Peyer's patch (tissue), 4 donors: ENCODE measurements at places on chromosomes 4 and X.
A peak's percentile ranks its signal among the peaks of the same experiment; 100 is the strongest.

DNA sequence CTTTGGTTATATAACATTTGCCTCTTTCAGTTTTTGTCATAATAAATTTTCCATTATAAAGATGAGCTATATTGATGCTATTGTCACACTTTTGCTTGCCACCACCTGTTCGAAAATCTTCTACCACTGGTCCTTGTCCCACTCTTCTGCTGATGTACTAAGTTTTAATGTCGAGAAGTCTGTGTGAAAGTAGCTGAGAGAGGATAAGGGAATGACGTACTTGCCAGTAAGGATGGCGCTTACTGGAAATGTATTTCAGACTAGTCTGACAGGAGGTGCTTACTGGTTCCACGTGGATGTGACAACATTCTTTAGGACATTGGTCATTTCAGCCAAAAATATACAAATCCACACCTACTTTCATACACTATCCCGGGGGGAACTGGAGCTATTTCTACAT lies 132.7 kb upstream of the NR3C2 start:
- H3K36me3 ChIP-seq, result no peaks in the 10 kb centered on the region
- H3K27ac ChIP-seq, result no peak overlapping the region
- no peaks in the 10 kb centered on the region for H3K27me3 ChIP-seq
- DNase-seq, result no peak
- no peaks in the 10 kb centered on the region for H3K4me1 ChIP-seq
- no peak overlapping the region for H3K4me3 ChIP-seq

GRCh38 chrX:96843566-96843965 lies 40.1 kb upstream of the RPA4 start:
- H3K4me1 ChIP-seq, result no peaks in the 10 kb centered on the region
- no peak overlapping the region for H3K27ac ChIP-seq
- no peaks in the 10 kb centered on the region for H3K36me3 ChIP-seq
- DNase-seq, result no peak
- H3K4me3 ChIP-seq, result no peak overlapping the region
- H3K27me3 ChIP-seq, result no peaks in the 10 kb centered on the region

DNA sequence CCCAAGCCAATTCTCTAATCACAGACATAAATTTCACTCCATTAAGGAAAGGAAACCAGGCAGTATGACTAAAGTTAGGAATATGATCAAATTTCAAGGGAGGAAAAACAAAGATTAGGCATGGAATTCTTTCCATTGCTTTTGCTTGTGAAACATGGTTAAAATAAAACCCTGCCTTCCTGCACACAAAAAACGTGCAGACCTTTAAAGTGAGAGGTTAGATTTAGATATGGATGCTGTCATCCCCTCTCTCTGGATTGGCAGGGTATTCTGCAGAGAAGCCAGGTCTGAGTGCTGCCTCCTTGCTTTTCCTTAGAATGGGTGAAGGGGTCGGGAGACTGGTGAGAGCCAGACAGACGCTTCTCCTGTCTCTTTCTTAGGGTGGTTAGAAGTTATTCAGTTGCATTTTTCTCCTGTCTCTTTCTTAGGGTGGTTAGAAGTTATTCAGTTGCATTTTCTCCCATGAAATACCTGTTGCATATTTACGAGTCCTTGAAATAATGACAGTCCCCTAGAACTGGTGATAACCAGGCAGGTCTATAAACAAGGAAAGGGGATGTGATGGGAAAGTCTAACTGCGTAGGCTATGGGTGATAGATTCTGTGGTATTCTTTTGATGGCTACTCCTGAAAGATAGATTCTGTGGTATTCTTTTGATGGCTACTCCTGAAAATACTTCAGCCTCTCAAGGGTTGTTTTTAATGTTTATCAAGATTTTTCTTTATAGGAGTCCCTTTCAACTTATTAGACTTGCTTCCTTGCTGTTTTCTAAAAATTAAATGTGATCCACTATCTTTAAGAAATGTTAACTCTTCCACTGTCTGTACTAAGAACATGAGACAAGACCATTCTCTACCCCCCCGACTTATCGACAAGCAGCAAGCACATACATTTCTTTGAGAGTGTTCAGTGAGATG lies 163.6 kb downstream of the SPRY1 start:
- no peak overlapping the region for H3K27ac ChIP-seq
- no peaks in the 10 kb centered on the region for H3K36me3 ChIP-seq
- no peaks in the 10 kb centered on the region for H3K27me3 ChIP-seq
- H3K4me1 ChIP-seq, result peaks cover 4% of the 10 kb centered on the region

- peaks cover 3% of the 10 kb centered on the region for H3K4me1 ChIP-seq
- no peak overlapping the region for H3K4me3 ChIP-seq
- no peaks in the 10 kb centered on the region for H3K27me3 ChIP-seq
- H3K36me3 ChIP-seq, result no peaks in the 10 kb centered on the region
- H3K27ac ChIP-seq, result no peak overlapping the region
- DNase-seq, result no peak
Observed at GRCh38 chr4:6733358-6734164, 17.6 kb downstream of the BLOC1S4 start.

GRCh38 chr4:123405267-123405865 lies 8.8 kb downstream of the SPRY1 start:
- H3K36me3 ChIP-seq, result no peaks in the 10 kb centered on the region
- H3K4me3 ChIP-seq, result peak overlapping the region; percentile 17
- no peak for DNase-seq

- H3K27me3 ChIP-seq, result no peaks in the 10 kb centered on the region
- H3K4me3 ChIP-seq, result no peak overlapping the region
- H3K27ac ChIP-seq, result no peak overlapping the region
- no peaks in the 10 kb centered on the region for H3K36me3 ChIP-seq
Observed at GRCh38 chr4:16090096-16090705, 6.4 kb upstream of the PROM1 start.

- no peaks in the 10 kb centered on the region for H3K36me3 ChIP-seq
- H3K27me3 ChIP-seq, result no peaks in the 10 kb centered on the region
- H3K4me1 ChIP-seq, result no peaks in the 10 kb centered on the region
- no peak for DNase-seq
- no peak overlapping the region for H3K4me3 ChIP-seq
Observed at GRCh38 chr4:138696058-138696457, 319.5 kb upstream of the NOCT start.

DNA sequence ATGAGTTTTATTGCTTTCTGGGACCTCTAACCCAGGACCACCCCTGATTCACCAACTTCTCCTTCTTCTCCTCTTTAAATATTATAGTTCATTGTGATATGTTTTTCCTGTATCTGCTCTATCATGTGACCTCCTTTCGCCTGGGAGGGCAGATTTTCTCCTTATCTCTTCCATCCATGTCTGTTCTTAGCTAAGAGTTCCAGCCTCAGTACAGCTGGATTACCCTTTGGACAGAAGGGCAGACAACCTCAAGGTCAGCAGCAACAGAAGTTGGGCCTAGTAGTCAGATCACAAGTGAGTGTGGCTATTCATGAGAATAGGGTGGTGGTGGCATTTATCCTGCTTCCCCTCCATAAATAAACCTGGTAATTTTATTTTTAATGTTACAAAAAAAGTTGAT lies 5.7 kb upstream of the XK start:
- no peak for DNase-seq
- no peaks in the 10 kb centered on the region for H3K4me1 ChIP-seq
- H3K27me3 ChIP-seq, result no peaks in the 10 kb centered on the region
- no peak overlapping the region for H3K4me3 ChIP-seq
- H3K27ac ChIP-seq, result no peak overlapping the region

DNA sequence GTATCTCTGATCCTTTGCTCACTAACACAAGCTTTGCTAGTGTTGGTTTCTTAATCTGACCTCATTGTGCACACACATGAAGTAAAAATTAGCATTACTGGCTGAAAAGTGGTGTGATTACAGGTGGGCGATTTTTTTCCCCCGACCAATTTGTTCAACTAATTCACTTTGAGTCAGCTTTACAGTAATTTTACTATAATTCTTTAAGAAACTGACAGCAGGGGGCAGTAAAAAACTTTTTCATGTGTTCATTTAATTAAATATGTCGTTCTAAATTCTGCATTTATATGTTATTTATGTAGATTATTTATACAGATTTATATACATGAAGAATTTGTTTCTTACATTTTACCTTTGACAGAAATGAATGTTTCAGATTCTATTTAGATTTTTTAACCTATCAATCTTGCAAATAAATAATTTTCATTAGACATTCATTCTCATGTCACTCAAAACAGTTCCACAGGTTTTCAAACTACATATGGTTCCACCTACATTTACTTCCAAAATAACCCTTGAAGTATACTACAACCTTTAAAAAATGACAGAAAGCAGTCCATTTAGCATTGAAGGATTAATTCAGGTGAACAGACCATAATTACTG lies 17.5 kb downstream of the PALLD start:
- H3K36me3 ChIP-seq, result no peaks in the 10 kb centered on the region
- DNase-seq, result no peak
- H3K27me3 ChIP-seq, result no peaks in the 10 kb centered on the region
- H3K4me1 ChIP-seq, result no peaks in the 10 kb centered on the region
- no peak overlapping the region for H3K4me3 ChIP-seq

- H3K4me1 ChIP-seq, result no peaks in the 10 kb centered on the region
- no peaks in the 10 kb centered on the region for H3K36me3 ChIP-seq
- H3K27ac ChIP-seq, result no peak overlapping the region
- DNase-seq, result no peak
Observed at GRCh38 chr4:176054942-176055341, 10.7 kb upstream of the WDR17 start.

DNA sequence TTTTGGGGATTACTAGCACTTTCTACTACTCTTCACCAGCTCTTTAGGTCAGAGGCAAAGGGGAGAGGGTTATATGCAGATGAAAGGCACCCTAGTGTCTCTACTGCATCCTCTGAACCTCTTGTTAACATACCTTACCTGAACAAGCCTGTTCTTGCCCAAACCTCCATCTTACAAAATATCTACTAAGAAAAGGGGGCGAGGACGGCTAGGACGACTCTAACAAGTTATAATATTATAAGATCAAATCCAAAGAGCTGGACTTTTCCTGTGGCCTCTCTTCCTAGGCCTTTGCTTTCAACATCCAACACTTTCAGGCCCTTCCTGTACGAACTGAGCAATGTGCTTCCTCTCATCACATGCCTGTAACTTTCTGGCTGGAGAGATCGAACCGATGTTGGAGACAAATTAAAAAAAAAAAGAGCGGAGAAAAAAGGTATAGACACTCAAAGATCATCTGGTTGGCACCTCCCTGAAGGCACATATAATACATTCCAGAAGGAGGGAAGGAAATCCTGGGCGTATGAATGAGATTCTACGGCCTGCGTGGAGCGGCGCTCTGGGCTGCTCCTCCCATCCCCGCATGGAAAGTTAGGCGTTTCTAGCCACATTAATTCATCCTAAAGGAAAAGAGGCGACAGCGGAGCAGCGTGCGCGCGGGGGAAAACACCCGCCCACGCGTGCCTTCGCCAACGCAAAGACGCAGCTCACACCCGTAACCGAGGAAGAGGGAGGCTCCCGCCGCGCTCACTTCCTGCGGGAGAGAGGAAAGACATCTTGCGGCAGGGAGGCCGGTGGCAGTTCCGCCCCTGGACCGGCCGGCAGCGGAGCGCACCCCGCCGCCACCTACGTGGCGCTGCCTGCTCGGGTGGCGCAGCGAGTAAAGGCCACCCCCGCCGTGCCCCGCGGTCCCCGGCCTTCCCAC lies 808 bp downstream of the PRDM5 start:
- H3K36me3 ChIP-seq, result no peaks in the 10 kb centered on the region
- DNase-seq, result no peak
- peak overlapping the region; percentile 88 for H3K27ac ChIP-seq
- no peaks in the 10 kb centered on the region for H3K27me3 ChIP-seq
- peak overlapping the region; percentile 44 for H3K4me3 ChIP-seq

GRCh38 chr4:125390727-125391126 lies 76.0 kb downstream of the FAT4 start:
- H3K4me3 ChIP-seq, result no peak overlapping the region
- H3K4me1 ChIP-seq, result no peaks in the 10 kb centered on the region
- H3K36me3 ChIP-seq, result no peaks in the 10 kb centered on the region
- no peaks in the 10 kb centered on the region for H3K27me3 ChIP-seq
- no peak for DNase-seq

DNA sequence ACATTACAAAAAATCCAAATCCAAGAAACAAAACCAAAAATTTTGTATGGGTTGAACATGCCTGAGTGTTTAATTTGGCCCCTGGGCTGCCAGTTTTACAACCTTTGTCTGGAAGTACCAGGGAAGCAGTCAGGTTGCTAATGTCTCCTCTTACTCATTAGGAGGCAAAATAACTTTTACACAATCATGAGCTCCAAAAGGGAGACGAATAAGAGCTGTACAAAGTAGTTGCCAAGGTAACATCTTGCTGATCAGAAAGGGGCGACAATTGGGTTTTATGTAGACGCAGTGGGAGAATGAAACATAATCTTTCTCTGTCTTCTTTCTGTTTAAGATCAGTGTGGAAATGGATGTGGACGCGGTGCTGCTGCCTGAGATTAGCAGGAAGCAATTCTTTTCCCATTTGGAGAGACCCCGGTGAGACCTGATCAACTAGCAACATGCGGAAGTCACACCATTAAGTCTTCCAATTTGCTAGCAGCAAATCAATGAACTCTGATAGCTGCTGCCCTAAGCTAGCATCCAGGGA lies 90.7 kb upstream of the IGFBP7 start:
- no peaks in the 10 kb centered on the region for H3K4me1 ChIP-seq
- no peak overlapping the region for H3K27ac ChIP-seq
- no peak for DNase-seq
- no peaks in the 10 kb centered on the region for H3K36me3 ChIP-seq
- no peak overlapping the region for H3K4me3 ChIP-seq

- H3K4me1 ChIP-seq, result no peaks in the 10 kb centered on the region
- H3K4me3 ChIP-seq, result no peak overlapping the region
- no peak for DNase-seq
- H3K36me3 ChIP-seq, result no peaks in the 10 kb centered on the region
- no peaks in the 10 kb centered on the region for H3K27me3 ChIP-seq
Observed at GRCh38 chr4:73976716-73977115, 5.1 kb downstream of the PF4 start.

- no peaks in the 10 kb centered on the region for H3K36me3 ChIP-seq
- no peak overlapping the region for H3K27ac ChIP-seq
- H3K4me3 ChIP-seq, result no peak overlapping the region
- no peaks in the 10 kb centered on the region for H3K27me3 ChIP-seq
Observed at GRCh38 chr4:128600996-128601871, 208.3 kb upstream of the JADE1 start.

GRCh38 chr4:89904524-89904923 lies 9.9 kb downstream of the MMRN1 start:
- H3K36me3 ChIP-seq, result no peaks in the 10 kb centered on the region

GRCh38 chr4:142473960-142474338 lies 372.2 kb downstream of the INPP4B start:
- H3K4me3 ChIP-seq, result no peak overlapping the region
- H3K36me3 ChIP-seq, result no peaks in the 10 kb centered on the region
- H3K27ac ChIP-seq, result no peak overlapping the region
- no peaks in the 10 kb centered on the region for H3K27me3 ChIP-seq
- DNase-seq, result no peak

DNA sequence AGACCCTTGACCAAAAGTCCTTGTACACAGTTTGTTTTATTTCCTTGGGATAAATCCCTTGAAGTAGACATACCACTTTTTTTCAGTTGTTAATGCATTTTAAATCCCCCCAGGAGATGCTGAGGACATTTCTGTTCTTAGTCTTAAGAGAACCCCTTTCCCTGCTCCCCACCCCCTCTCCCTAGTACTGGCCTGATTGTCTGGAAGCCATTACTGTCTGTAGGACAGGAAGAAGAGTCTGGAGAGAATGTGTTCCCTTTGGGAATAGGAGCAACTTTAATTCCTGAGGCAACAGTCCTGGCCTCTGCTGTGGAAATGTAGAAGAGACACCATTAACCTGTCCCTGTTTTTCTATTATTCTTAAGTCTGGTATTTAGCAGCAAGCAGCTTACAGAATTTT lies 52.3 kb upstream of the TMEM131L start:
- H3K4me3 ChIP-seq, result no peak overlapping the region
- H3K27me3 ChIP-seq, result no peaks in the 10 kb centered on the region
- no peak for DNase-seq
- no peaks in the 10 kb centered on the region for H3K4me1 ChIP-seq
- H3K36me3 ChIP-seq, result no peaks in the 10 kb centered on the region
- H3K27ac ChIP-seq, result no peak overlapping the region
